Epithelial cell of prostate (primary cell): ENCODE measurements at places on chromosomes 16 and 17.

DNA sequence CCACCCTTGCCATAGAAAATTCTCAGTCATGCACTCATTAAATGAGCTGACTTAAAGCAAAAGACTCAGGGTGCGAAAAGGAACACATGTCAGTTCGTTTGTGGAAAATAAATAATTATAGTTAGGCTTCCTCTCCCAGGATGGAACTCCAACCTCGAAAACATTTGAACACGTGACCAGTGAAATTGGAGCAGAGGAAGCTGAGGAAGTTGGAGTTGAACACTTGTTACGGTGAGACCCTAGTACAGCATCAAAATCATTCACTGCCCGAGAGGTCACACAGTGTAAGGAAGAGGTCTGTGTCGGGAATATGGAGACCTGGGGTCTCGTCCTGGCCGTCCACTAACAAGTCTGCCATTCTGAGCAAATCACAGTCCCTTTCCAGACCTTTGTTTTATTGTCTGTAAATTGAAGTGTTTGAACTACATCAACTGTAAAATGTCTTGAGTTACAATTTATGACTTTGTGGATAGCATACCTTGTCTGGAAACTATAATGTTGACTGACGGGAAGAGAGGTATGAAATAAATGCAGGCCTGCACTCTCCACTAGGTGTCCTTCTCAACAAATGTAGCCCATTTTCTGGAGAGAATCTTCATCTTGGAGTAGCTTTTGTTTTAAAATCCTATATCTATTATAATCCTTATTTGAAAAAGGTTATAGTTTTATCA is 7.7 kb downstream of the PSMD7 start:
- no peak for DNase-seq

DNA sequence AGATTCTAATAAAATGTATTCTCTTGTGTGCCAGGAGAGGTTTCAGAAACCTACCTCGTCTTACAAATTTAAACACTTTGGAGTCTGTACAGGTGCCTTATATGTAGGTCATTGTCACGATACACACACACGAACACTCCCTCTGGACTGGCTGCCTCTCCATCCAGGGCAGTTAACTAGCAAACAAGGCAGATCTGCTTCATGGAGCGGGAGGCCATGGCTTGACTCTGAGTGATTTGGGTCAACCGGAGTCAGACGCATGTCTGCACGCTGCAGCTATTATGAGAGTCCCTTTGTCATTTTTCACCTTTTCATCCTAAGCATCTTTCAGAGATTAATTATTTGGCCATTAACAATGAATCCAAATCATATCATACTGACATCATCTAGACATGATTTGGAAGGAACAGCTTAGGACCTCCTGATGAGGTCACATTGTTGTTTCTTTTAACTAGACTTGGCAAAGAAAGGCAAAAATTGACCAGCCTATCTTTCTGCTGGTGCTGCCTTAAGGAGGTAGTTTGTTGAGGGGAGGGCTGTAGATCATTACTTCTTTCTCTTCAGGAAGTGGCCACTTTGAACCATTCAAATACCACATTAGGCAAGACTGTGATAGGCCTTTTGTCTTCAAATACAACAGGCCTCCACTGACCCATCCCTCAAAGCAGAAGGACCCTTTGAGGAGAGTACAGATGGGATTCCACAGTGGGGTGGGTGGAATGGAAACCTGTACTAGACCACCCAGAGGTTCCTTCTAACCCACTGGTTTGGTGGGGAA is 58.9 kb downstream of the HLF start:
- DNase-seq, result no peak

DNA sequence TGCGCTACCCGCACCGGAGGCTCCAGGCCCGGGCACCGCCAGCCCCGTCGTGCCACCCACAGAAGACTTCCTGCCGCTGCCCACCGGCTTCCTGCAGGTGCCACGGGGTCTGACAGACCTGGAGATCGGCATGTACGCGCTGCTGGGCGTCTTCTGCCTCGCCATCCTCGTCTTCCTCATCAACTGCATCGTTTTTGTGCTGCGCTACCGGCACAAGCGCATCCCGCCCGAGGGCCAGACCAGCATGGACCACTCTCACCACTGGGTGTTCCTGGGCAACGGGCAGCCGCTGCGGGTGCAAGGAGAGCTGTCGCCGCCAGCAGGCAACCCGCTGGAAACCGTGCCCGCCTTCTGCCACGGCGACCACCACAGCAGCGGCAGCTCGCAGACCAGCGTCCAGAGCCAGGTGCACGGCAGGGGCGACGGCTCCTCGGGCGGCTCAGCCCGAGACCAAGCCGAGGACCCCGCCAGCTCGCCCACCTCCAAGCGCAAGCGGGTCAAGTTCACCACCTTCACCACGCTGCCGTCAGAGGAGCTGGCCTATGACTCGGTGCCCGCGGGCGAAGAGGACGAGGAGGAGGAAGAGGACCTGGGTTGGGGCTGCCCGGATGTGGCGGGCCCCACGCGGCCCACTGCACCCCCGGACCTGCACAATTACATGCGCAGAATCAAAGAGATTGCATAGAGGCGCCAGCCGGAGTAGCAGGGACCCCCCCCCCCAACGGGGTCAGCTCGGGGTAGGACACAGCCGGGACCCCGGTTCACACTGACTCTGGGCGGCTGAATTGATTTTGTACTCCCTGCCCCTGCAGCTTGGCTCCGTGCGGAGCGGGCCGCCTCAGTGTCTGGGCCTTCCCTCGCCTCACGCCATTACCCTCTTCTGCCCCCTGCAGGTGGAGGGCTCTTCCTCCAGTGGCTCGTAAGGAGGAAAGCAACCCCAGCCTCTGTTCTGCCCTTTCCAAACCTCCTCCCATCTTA is 58.5 kb downstream of the TMEM132E start:
- no peak for DNase-seq

DNA sequence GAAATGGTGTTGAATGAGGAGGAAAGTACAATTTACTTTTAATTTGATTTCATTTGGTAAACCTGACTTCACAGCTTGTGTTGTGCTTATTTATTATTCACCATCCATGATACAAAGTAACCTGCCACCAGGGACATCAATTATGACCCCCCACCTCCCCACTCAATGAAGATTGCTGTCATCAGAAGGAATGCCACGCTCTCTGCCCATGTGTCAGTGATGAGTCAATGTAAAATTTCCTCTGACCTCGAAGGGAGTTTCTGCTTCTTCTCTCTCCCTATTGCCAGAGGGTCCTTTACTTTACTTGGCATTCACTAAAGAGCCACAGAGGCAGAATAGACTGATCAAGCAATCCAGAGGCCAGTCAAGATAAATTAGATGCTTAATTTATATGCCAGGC is 759.7 kb downstream of the CDH11 start:
- no peak for DNase-seq

- no peak for DNase-seq
Measured at GRCh38 chr16:72426386-72426785, 254.4 kb upstream of the PMFBP1 start.

DNA sequence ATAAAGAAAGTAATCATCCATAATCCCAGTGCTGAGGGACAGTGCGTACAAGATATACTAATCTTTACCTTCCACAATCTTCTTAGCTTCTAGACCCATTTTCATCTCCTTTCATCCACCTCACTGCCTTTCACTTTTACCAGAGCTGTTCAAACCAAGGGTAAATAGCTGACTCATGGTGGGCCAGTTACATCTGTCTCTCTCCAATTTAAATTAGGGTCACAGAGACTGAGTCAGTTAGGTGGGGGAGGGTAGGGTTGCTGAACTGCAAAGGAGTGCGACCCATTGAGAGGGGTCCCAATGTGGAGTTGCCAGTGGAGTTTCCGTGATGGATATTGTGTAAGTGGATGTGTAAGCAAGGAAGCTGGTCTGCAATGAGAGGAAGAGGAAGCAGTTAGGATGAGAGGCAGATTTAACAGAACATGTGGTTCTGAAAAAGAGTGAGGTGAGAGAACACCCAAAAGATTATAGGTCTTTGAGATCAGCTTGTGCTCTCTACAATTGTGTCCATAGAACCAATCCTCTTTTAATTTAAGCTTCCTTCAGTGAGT is 83.5 kb downstream of the GP2 start:
- no peak for DNase-seq

DNA sequence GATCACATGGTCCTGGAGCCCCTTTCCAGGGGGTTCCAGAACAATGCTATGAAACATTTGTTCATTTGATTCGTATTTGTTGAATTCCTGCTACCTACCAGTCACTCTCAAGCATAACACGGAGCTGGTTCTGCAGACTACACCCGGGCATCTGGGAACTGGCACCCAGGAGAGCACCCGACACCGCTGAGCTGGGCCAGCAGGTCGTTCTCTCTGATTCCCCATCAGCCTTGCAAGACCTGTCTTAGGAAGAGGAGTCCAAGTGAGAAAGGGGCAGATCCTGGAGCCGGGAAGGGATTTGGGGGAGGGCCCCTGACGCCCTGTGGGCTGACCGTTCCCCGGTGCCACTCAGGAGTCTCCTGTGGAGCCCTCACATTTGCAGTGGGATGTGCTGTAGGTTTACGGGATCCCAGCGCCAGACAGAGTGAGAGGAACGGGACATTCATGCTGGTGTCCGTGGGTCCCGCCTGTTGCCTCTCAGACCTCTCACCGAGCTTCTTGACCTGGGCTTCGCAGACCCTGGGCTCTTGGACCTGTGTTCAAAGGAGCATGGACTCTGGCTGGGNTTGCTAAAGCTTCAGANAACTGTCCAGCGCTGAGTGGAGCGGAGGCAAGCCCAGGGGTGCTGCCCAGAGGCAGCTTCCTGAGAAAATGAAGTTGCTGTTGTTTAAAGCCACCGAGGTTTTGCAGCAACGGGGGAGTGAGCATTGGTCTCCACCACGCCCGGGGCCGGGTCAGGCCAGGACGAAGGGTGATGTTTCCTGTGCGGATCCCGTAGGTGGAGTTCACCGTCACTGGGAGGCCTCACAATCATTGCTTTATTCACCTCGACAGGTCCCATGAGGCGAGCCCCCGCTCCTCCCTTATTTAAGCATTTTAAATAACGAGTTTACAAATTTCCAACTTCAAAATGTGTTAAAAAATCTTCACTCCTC is 49.2 kb downstream of the METRNL start:
- DNase-seq, result no peak

GRCh38 chr17:57114085-57114673 is 29.1 kb downstream of the AKAP1 start:
- no peak for DNase-seq

DNA sequence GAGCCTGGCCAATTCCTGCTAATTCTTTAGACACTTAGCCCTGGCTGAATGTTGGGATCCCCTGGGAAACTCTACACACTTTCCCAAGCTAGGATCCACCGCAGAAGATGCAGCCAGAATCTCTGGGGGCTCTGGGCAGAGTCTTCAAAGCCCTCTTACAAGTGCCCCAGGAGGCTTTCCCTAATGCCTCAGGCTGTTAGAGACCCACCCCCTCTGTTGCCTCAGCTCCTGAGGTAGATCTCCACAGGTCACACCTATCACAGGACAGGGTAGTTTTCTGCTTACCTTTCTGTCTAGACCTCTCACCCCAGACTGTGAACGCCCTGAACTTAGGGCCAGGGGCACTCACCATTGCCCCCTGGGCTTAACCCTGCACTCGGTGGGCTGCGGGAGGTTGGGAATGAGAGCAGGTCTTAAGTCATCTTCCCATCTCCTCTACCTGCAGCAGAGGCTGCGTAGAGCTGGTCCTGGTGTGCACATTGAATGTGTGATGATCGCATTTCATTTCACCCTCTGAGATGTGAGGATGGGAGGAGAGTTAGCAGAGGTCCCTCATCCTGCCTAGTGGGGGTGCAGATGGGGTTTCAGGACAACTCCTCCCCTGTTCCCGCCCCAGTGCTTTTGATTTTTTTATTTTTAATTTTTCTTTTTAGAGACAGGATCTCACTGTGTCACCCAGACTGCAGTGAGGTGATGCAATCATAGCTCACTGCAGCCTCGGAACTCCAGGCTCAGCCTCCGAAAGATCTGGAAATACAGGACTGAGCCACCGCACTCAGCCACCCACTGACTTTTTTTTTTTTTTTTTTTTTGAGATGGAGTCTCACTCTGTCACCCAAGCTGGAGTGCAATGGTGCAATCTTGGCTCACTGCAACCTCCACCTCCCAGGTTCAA is 89.0 kb upstream of the LHX1 start:
- DNase-seq, result no peak

DNA sequence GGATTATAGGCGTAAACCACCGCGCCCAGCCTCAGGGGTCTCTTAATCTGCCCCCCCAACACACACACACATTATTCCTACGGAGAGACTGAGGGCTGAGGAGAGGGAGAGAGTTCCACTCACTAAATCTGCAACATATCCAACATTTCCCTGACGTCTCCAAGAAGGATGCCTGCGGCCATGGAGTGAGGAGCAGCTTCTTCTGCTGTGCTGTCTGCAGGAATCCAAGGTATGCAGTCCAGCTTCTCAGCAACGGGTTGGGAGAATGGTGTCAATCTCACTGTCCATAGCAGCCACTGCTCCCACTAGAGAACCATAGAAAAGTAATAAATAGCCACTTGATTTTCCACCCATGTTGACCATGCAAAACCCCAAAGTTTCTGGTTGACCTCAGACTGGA is 5.1 kb upstream of the PLXDC1 start:
- DNase-seq, result no peak

DNA sequence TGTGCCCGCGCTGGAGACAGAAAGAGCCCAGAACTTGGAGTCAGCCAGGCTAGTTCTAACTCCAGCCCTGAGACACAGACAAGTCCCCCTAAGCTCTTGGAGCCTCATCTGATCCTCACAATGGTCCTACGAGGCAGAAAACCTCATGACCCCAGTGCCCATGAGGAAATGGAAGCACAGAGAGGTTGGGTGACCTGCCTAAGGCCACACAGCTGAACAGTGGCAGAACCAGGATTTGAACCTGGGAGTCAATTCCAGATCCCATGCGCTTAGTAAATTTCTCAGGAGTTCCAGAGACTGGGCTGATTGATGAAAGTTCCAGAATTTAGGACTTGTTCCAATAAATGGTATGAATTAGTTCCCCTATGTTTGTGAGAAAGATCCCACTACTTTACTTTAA is 39.0 kb upstream of the LITAF start:
- no peak for DNase-seq

DNA sequence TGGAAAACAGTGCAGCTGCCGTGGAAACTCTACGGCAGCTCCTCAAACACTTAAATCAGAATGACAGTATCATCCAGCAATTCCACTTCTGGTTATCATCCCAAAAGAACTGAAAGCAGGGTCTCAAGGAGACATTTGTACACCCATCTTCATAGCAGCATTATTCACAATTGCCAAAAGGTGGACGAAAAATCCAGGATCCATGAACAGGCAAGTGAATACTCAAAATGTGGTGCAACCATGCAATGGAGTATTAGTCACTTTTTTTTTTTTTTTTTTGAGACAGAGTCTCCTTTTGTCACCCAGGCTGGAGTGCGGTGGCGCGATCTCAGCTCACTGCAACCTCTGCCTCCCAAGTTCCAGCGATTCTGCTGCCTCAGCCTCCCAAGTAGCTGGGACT is 10.6 kb upstream of the AATK start:
- DNase-seq, result no peak

DNA sequence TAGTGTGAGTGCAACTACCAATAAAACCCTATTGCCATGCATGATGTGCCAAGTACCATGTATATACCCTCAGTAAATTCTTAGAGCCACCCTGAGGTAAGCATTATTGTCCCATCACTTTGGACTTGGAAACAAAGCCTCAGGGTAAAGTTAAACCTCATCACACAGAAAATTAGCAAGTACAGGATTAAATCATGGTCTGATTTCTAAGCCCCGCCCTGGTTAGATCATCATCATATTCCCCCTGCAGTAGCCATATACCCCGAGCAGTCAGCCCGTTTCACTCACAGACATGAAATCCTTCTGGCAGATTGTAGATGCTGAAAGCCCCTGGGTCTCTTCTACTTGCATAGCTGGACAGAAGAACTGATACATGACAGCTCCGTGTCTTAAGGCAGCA is 4.8 kb downstream of the ZP2 start:
- no peak for DNase-seq
